ENCODE measurements at places on chromosomes 6 and 20. TPM values are rescaled to one million over a fixed set of nuclear protein-coding genes. Genes with fewer than 3 reads are reported as not detected.

KLC4 gene
- polyA plus RNA-seq: 43.7 TPM

TENT5A gene
- 21.9 TPM for polyA plus RNA-seq

HLA-DMB gene
- 7.8 TPM for polyA plus RNA-seq

ZSCAN16 gene
- polyA plus RNA-seq: 5.6 TPM

CEP85L gene
- polyA plus RNA-seq: 1.0 TPM

TAGAP gene
- polyA plus RNA-seq: 0.37 TPM

CLPSL2 gene
- not detected for polyA plus RNA-seq

CITED2 gene
- 9.9 TPM for polyA plus RNA-seq

SEC23B gene
- polyA plus RNA-seq: 10.4 TPM

OPRM1 gene
- not detected for polyA plus RNA-seq

DDX43 gene
- 0.37 TPM for polyA plus RNA-seq

EMILIN3 gene
- 2.1 TPM for polyA plus RNA-seq

SNPH gene
- polyA plus RNA-seq: 4.8 TPM

LY6G6D gene
- not detected for polyA plus RNA-seq

OCSTAMP gene
- not detected for polyA plus RNA-seq

SLC2A10 gene
- 3.4 TPM for polyA plus RNA-seq

RAET1L gene
- polyA plus RNA-seq: 0.03 TPM

PGM3 gene
- polyA plus RNA-seq: 5.3 TPM

WFDC12 gene
- not detected for polyA plus RNA-seq

HTR1E gene
- not detected for polyA plus RNA-seq

PRSS35 gene
- 0.17 TPM for polyA plus RNA-seq

NKAPL gene
- polyA plus RNA-seq: 7.6 TPM

IL20RA gene
- 1.8 TPM for polyA plus RNA-seq

SLC35D3 gene
- 0.04 TPM for polyA plus RNA-seq

POU5F1 gene
- polyA plus RNA-seq: 2.0 TPM

TRIM15 gene
- not detected for polyA plus RNA-seq

SMOC2 gene
- polyA plus RNA-seq: 10.6 TPM

LHFPL5 gene
- polyA plus RNA-seq: not detected

MAN1A1 gene
- polyA plus RNA-seq: 8.9 TPM

USP49 gene
- polyA plus RNA-seq: 0.58 TPM

FAXC gene
- 0.44 TPM for polyA plus RNA-seq

CST4 gene
- polyA plus RNA-seq: not detected

OR12D3 gene
- polyA plus RNA-seq: not detected

GLP1R gene
- polyA plus RNA-seq: 0.39 TPM

PROKR2 gene
- not detected for polyA plus RNA-seq

ARMC12 gene
- polyA plus RNA-seq: 0.95 TPM

CD93 gene
- 24.9 TPM for polyA plus RNA-seq

HM13 gene
- 102 TPM for polyA plus RNA-seq

ANKRD6 gene
- 2.0 TPM for polyA plus RNA-seq

HRH3 gene
- not detected for polyA plus RNA-seq

PI16 gene
- polyA plus RNA-seq: 38.6 TPM

HLA-DQA1 gene
- 5.9 TPM for polyA plus RNA-seq

SEMG1 gene
- not detected for polyA plus RNA-seq

DCDC2 gene
- polyA plus RNA-seq: not detected

ORC3 gene
- polyA plus RNA-seq: 16.0 TPM

KPNA5 gene
- polyA plus RNA-seq: 2.7 TPM

RHAG gene
- 0.95 TPM for polyA plus RNA-seq

EPB41L1 gene
- polyA plus RNA-seq: 8.0 TPM

PLCG1 gene
- polyA plus RNA-seq: 38.8 TPM

MEP1A gene
- polyA plus RNA-seq: not detected

SAPCD1 gene
- polyA plus RNA-seq: 1.9 TPM

FERMT1 gene
- polyA plus RNA-seq: 0.03 TPM

All from heart right ventricle (tissue), 16 donors.